ENCODE measurements at places on chromosomes 7 and 10.

DNA sequence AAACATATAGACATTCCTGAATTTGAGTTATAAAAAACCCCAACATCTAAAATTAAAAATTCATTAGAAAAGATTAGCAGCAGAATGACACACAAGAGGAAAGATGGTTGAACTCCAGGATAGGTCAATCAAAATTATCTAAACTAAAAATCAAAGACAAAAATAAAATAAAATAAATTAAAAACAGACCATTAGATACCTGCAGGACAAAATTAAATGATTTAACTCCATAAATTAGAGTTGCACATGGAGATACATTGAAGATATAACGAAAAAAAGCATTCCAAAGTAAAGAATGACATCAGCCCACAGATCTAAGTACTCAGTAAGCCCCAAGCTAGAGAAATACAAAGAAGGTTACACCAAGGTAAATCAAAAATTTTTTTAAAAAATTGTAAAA, 226.1 kb upstream of the SORCS1 start:
- DNase-seq, result no peak

DNA sequence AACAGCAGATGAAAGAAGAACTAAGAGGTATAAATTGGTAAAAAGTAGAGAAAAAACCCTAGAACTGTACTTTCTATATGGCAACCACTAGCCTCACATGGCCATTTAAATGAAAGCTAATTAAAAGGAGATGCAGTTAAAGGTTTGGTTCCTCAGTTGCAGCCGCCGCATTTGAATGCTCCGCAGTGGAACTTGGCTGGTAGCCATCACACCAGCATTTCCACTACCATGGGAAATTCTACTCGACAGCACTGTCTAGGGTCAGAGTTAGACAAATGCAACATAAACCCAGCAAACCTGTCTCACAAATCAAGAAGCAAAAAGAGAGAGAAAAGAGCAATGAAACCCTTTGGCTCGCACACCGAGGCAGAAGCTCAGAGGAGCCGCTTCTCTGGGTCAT, 29.7 kb downstream of the VIPR2 start:
- no peak for DNase-seq

GRCh38 chr7:100406767-100407166, 21.7 kb downstream of the ZCWPW1 start:
- peak; percentile 51 for DNase-seq

- no peak for DNase-seq
Measured at GRCh38 chr7:37341033-37341630, 107.5 kb downstream of the ELMO1 start.

DNA sequence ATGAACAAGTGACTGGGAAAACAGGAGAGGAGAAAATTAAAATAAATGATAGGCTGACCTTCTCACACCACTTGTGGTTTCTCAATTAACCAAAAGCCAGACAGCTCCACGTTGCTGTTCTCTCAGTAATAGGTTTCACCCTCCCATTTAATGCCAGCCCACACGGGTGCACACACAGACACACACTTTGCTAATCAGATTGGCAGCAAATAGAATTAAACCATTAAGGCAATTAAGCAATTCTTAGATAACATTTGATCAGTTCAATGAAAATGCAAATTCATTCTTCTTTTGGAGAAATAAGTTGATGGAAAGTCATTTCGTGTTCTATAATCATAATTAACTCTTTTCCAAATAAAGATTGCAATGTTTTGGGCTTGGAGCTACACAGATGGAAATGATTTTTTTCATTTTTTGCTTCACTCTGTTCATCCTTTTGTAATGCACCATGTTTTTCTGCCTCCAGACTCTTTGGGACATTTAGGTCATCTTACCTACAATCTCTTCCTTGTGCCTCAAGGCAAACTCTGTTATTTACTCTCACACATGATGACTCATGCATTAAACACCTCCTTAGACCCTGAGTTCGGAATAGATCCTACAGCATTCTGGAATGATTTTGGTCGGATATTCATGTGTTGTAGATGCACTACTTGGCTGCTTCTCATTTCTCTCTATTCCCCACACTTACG, 700.7 kb downstream of the AUTS2 start:
- DNase-seq, result no peak

DNA sequence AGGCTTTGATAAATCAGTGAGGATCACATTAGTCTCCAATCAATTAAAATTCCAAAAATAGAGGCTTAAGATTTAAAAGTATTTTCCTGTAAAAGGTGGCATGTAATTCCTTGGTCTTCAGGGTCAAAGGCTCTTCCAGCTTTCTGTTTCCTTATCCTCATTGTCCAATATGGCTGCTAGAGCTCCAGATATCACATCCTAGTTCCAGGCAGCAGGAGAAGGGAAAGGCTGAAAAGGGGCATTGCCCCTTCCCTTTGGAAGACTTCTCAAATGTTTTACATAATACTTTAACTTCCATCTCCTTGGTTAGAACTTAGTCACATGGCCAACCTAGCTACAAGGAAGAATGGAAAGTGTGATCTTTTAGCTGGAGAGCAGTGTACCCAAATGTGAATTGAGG, 39.2 kb upstream of the JAZF1 start:
- no peak for DNase-seq

DNA sequence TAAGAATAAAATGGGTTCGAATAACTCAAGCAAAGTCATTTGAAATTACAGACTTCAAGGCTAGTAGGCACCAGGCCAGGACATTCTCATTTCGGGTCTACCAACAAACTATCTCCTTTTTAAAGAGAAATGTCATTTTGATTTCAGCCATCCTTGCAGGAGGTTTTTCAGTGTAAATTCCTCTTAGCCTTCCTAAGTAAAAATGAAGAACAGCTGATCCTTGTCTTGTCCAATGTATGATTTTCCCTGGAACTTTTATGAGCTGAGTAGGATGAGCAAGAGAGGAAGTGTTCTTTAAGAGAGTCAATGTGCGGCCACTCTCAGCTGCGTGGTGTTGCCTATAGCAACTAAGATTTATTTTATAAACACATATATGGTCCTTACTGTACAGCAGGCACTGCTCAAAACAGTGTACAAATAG, 110.1 kb downstream of the PLCE1 start:
- DNase-seq, result peak; percentile 22

DNA sequence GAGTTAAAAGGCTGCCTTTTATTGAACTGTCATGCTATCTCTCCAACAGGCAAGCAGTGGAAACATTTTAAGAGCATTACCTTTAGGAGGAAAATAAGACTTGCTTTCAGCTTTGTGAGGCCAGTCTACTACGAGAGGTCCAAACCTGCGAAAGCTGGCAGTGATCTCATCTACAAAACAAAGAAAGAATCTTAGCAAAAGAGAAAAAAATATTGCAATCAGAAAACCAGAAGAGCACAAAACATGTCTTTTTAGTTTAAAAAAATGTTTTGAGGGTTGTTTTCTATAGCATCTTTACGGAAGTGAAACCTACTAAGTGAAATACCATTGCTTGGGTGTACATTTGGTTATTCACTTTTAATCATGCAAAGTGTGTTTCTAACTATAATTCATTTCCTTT, 147.9 kb downstream of the CPEB3 start:
- DNase-seq, result no peak

DNA sequence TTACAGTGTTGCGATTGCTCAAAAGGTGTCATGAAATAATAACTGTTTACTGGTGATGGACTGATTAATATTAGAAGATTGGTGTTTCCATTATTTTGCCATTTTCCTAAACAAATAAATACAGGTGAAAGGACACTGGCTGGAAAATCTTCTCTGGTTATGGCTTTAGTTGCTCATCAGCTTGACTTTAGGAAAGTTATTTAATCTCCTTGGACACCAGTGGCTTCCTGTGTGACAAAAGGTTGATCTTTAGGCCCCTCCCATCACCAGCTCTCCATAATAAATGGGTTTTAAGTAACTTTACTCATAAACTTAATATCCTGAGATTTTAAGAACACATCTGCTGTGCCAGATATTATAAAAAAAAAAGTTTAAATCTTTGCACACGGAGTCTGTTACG, 737 bp downstream of the CABCOCO1 start:
- no peak for DNase-seq

DNA sequence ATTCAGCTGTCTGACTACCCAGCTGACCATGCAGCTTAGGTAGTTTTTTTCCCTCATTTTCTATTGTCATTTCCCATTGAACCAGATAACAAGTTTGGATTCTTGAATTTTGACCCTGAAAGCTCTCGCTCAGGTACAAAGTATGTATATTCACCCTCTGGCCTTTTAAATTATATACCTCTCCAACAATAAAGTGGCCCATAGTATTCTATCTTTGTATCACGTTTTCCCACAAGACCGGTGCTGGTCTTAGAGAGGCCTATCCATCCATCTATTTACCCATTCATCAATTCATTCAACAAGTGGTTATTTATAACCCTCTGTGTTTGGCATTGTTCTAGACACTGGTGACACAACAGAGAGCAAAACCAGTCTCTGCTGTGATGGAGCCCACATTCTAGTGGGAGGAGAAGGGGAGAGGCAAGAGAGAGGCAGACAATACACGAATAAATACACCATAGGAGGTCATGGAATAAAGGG, 35.2 kb upstream of the NPSR1 start:
- no peak for DNase-seq

DNA sequence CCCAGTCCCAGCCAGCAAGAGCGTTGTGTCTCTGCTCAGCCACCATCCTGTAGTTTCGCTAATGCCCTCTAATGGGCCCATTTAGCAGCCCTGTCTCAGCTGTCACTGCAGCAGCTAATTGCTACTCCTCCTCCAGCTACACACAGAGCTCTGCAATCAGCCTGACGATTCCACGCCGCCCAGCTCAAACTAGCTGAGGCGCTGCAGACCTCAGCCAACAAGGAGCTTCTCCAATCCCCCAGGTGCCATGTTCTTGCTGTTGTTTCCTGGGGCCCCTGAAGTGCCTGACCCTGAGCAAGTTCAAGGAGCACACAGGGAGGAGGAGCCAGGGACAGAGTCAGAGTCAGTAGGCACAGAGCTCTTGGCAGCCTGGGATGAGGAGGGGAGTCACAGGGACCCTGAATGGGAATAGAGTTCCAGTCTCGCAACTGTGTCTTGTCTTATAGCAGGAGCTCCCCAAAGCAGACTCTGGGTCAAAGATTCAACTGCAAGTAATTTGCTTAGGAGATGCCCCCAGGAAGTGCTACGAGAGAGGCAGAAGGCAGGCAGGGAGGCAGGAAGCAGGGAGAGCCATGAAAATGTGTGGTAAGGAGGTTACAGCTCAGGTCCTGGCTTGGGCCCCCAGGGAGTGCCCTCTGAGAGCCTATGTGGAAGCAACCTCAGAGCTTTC, 135.8 kb upstream of the UNC5B start:
- DNase-seq, result no peak

DNA sequence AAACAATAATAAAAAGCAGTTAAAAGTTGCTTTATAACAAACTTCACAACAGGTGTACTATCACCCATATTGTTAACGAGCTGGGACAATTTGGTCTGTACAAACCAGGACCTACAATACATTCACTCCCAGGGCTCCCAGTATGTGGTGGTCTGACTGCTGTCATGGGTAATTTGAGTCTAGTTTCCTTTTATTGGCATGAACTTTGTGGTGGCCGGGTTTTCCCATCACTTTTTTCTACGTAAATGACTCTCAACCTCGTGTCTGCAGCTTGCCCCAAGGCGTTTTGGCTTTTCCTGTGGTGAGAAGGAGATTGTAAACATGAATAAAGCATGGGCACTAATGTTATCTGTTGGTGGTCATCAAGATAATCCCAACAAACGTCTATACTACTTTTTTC, 118.7 kb upstream of the CDK6 start:
- no peak for DNase-seq

GRCh38 chr7:89757910-89758309, 396.4 kb upstream of the STEAP1 start:
- no peak for DNase-seq

GRCh38 chr7:150804802-150805201, 4.2 kb downstream of the TMEM176A start:
- no peak for DNase-seq

GRCh38 chr7:51031791-51032515, 249.3 kb upstream of the GRB10 start:
- no peak for DNase-seq

- DNase-seq, result no peak
Measured at GRCh38 chr10:132543916-132544743, 6.5 kb downstream of the INPP5A start.

- no peak for DNase-seq
Measured at GRCh38 chr10:30432622-30433305, 1.2 kb upstream of the MAP3K8 start.

GRCh38 chr7:125074141-125074540, 144.5 kb upstream of the POT1 start:
- no peak for DNase-seq

DNA sequence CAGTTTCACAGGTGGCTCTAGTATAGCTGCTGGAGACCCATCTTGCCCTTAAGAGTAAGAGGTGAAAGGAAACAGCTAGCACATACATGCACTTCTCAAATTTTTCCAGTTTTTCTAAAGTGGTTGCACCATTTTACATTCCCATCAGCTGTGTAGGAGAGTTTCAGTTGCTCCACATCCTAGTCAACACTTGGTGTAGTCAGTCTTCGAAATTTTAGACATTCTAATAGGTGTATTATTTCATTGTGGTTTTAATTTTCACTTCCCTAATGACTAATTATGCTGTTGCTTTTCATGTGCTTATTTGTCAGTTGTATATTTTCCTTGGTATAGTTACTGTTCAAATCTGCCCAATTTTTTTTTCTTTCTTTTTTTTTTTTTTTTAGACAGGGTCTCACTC, 9.5 kb upstream of the HACD1 start:
- DNase-seq, result no peak

- DNase-seq, result no peak
Measured at GRCh38 chr7:24191362-24191761, 92.6 kb upstream of the NPY start.
